Thoracic aorta endothelial cell (primary cell): ENCODE measurements at places on chromosomes 4 and X. TPM values are rescaled to one million over a fixed set of nuclear protein-coding genes. Genes with fewer than 3 reads are reported as not detected.

Gene IL13RA1
- total RNA-seq, result 57.3 and 62.5 TPM in 2 replicates

Gene GUCY2F
- under 0.01 TPM in 1 of 2 replicates, not detected in the other for total RNA-seq

Gene RADX
- total RNA-seq, result 0.27 and 0.50 TPM in 2 replicates

Gene SNCA
- total RNA-seq, result 44.9 and 78.9 TPM in 2 replicates

Gene RNF175
- not detected in 2 replicates for total RNA-seq

Gene TEX13C
- not detected in 2 replicates for total RNA-seq

Gene PARM1
- under 0.01 and 0.14 TPM in 2 replicates for total RNA-seq

Gene CT83
- total RNA-seq, result not detected in 2 replicates

Gene C4orf54
- total RNA-seq, result not detected in 2 replicates
